ENCODE measurements at places on chromosomes 1 and 21.

DNA sequence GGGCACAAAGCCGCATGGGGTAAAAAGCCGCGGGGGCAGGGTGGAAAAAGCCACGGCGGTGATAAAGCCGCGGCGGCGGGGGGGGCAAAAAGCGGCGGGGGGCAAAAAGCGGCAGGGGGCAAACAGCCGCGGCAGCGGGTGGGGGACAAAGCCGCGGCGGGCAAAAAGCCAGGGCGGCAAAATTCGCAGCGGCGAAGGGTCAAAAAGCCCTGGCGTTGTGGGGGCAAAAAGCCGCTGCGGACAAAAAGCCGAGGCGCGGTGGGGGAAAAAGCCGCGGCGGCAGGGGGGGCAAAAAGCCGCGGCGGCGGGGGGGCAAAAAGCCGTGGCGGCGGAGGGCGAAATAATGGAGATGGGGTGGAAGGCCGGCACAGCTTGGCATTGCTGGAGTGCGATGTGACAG lies 3902.9 kb downstream of the SRGAP2C start:
- DNase-seq, result no peak

- DNase-seq, result no peak
Measured at GRCh38 chr1:151720974-151721787, at the start of gene RIIAD1. TSS of gene RIIAD1 (plus strand) at chr1:151721522. CDS start at chr1:151721537, 15 bp downstream.

- no peak for DNase-seq
Measured at GRCh38 chr1:201916649-201917249, 28.1 kb downstream of the SHISA4 start.

DNA sequence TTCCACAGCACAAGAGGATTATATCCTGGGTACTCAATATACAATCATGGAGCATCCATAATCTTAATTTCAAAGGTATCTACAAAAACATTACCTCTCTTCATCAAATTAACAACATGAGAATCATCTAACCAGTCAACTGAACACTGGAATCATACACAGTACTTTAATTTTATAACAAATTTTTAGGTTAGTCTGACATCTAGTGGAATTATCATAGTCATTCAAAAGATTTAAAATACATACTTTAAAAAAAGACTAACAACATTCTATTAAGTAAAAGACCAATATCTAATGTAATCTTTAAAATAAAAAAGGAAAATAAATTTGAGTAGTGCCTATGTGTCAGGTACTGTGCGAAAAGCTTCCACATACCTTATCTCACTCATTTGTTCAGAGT lies 16.8 kb upstream of the SH3GLB1 start:
- no peak for DNase-seq

- DNase-seq, result no peak
Measured at GRCh38 chr1:115227346-115228082, 110.5 kb downstream of the NGF start.

- DNase-seq, result no peak
Measured at GRCh38 chr1:11484321-11484655, 5.3 kb downstream of the DISP3 start.

GRCh38 chr1:203986887-203987461 lies 85.9 kb upstream of the SOX13 start:
- no peak for DNase-seq

GRCh38 chr1:102798718-102799117 lies 309.6 kb downstream of the COL11A1 start:
- no peak for DNase-seq

- no peak for DNase-seq
Measured at GRCh38 chr1:10624256-10625050, 149.7 kb downstream of the PEX14 start.

- no peak for DNase-seq
Measured at GRCh38 chr1:8077602-8078001, 51.5 kb upstream of the ERRFI1 start.

GRCh38 chr21:46554431-46555224 lies 50.3 kb downstream of the S100B start:
- no peak for DNase-seq

GRCh38 chr1:31152181-31152795 lies 86.8 kb upstream of the PUM1 start:
- DNase-seq, result no peak

DNA sequence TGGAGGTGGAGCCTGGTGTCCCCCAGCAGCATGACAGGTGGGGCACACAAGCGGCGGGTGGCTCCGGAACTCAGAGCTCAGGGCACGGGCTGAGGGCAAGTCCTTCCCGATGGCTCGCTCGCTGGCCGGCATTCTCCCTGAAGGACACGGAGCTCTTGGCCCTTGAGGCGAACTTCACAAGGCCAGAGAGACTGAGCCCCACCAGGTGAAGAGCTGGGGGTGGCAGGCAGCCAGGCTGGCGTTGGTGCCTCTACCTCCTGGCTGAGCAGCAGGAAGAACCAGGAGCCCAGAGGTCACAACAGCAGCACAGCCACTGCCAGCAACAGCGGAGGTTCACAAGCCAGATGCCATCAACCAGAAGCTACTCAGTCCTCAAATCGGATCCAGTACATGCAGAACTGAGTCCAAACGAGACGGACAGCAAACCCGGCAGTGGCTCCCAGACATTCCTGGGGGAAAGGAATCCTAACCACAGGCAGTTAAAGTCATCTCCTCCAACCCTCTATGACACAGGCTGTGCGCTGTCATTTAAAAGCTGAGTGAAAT lies 54.1 kb downstream of the NPHP4 start:
- DNase-seq, result no peak

- no peak for DNase-seq
Measured at GRCh38 chr1:211145944-211146343, 12.0 kb upstream of the KCNH1 start.

GRCh38 chr1:72845381-72845780 lies 563.0 kb upstream of the NEGR1 start:
- DNase-seq, result no peak

Data from caudate nucleus (tissue), 63 donors.